ENCODE measurements at places on chromosomes 7 and 10.
A peak's percentile ranks its signal among the peaks of the same experiment; 100 is the strongest.

DNA sequence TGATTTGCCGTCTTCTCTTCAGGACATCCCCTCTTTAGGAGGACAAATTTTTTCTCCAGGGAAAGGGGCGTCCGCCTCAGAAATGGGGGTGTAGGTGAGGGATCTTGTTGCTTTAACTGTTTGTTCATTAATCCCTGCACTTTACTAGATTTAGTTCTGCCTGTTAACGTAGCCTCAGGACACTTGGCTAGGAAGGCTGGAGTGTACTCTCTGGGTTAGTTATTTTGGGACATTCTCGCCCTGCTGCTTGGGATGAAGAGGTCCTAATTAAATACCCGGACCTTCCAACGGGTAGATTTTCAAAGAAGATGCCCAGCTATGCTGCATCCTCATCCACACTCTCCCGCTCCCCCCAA is 552 bp upstream of the ZNF365 start:
- DNase-seq, result no peak

DNA sequence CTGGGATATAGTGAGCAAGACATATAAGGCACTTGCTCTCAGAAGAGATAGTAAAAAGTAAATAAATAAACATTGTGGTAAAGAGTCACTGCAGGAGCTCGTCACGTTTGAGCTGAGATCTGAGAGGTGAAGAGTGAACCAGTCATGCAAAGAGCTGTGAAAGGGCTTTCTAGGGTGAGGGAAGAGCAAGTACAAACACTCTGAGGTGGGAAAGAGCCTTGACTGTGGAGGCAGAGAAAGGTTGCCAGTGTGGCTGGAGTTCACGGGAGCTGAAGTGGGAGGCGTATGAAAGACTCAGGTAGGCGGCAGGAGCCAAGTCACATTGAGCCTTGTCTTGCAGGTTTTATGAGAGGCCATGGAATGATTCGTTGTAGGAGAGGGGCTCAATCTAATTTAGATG is 141.0 kb downstream of the C1GALT1 start:
- DNase-seq, result no peak

- DNase-seq, result no peak
These were observed 14.4 kb downstream of the MARCHF5 start for GRCh38 chr10:92305133-92306072.

DNA sequence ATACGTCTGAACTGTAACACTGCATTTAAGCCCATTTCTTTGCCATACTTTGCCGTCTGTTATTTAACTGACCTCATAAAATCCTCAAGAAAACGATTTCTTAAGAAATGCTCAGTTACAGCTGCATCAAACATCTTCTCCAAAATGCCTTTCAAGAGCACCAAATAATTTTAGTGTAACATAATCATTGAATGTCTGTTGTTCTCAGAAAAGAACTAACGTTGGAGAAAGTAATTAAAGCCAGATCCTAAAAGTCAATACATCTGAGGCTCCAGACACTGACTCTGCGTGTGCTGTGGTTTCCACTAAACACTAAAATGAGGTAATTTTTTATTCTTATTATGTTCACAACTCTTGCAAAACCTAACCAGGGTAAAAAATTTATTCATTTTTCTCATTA is 63.7 kb upstream of the LRRC17 start:
- DNase-seq, result no peak

- no peak for DNase-seq
These were observed 243.7 kb upstream of the BMPER start for GRCh38 chr7:33661430-33662160.

GRCh38 chr7:34747176-34747781 is 89.3 kb downstream of the NPSR1 start:
- no peak for DNase-seq

- no peak for DNase-seq
These were observed 65.6 kb downstream of the HBP1 start for GRCh38 chr7:107234436-107234835.

GRCh38 chr10:69901628-69902505 is 100.2 kb downstream of the COL13A1 start:
- DNase-seq, result no peak

DNA sequence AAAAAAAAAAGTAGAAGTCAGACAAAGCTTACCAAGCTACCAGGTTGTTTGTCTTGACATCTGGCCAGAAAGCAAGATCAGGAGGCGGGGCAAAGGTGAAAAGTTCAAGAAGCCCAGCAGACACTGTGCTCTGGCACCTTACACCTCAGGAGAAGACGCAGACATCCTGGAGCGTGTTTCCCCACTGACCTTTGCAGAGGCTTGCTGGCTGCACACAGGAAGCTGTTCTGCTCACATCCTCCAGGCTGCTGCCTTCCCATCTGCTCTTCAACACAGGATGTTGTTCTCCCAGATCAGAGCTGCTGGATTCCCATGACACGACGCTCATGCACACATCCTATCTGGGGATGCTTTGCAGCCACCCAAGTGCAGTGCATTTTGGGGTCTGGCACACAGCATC is 174.4 kb upstream of the KIAA1217 start:
- DNase-seq, result no peak

GRCh38 chr7:36758879-36759278 is 34.6 kb upstream of the AOAH start:
- no peak for DNase-seq

- no peak for DNase-seq
These were observed 73.1 kb downstream of the MDH2 start for GRCh38 chr7:76121044-76121443.

GRCh38 chr10:21184216-21184615 is 287.1 kb upstream of the NEBL start:
- DNase-seq, result peak; percentile 63

GRCh38 chr10:97210543-97210960 is 24.8 kb upstream of the SLIT1 start:
- peak; percentile 27 for DNase-seq

DNA sequence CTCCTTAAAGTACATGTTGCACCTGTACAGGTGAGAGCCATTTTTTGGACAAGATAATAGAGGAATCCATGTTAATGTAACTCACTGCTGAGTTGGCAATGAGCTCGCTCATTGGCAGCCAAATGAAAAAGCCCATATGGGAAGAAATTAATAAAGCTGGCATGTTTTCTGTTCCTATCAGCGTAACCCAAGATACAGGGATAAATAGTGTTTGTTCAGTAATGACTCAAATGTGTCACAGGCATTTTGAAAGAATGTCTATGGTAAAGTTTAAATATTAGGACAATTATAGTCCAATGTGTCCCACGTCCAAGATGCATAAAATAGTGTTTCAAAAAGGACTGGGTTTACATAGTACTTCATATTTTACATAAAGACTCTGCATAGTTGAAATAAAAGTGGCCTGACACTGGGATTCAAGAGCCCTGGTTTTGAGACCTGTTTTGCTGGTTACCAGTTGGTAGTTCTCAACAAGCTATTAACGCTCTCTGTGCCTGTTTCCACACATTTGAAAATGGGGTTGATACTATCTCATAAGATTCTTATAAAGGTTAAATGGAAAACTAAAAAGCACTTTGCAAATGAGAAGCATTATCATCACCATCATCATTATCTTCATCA is 49.1 kb downstream of the MTURN start:
- DNase-seq, result no peak

- DNase-seq, result no peak
These were observed 6.7 kb downstream of the ANKRD16 start for GRCh38 chr10:5882961-5883360.

GRCh38 chr10:119421891-119422681 is 120.4 kb downstream of the RGS10 start:
- no peak for DNase-seq

DNA sequence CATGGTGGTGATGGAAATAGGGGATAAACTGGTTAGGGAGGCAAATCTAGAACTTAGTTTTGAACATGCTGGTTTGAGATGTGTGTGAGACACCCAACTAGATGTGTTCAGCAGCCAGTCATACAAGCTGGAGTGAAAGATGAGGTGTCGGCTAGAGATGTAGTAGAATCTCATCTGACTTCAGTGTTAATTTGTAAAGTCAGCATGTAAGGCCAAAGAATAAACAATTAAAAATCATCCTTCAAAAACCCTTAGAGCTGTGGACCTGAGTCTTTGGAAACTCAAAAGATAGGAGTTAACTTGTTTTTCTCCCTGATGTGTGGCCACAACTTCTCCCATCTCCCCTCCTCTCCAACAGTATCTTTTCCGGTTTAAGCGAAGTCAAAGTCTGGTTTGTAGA is 22.8 kb upstream of the AGK start:
- DNase-seq, result no peak

DNA sequence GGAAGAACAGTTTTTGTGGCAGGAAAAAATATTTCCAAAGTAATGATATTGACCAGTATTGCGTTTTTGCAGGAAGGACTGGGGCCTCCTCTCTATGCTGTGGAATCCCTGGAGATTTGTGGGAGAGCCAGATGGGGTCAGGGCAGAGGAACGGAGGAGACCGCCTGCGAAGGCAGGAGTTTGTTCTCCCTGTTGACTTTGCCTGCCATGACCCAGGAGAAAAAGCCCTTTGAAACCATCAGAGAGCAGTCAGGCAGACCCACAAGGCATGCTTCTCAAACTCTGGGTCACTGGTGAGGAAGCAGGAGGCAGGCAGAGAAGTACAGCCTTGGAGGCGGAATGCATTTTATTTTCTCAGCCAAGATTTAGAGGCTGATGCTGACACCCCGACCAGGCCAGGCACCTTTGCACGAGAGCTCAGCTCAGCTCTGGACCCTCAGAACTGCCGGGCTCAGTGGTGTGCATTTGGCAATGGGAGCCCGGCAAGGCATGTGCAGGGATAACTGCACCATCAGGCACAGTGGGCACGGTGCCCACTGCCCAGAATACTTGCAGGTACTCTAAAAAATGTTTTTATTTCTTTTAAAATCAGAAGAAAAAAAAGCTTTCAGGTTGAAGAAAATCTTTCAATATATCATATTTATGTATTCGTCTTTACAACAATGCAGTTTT is 410.4 kb downstream of the RPS24 start:
- no peak for DNase-seq

DNA sequence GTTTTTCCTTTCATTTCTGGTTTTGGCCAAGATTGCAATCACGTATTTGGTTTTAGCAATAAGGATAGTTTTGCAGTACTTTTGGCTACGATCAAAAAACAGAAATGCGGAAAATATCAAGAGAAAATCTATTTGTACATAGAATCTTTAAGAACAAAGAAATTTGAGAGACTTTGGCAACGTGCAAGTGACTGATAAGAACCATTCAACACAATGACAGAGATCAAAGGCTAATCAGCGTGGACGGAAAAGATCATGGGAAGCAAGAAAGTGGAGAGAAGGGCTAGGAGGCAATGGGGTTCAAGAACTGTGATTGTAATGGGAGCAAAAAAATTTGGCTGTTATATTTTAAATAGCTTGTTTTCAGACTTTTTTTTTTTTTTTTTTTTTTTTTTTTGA is 16.2 kb upstream of the LRRN3 start:
- DNase-seq, result no peak

GRCh38 chr10:133257489-133258065 is 19.1 kb downstream of the ADAM8 start:
- DNase-seq, result no peak

DNA sequence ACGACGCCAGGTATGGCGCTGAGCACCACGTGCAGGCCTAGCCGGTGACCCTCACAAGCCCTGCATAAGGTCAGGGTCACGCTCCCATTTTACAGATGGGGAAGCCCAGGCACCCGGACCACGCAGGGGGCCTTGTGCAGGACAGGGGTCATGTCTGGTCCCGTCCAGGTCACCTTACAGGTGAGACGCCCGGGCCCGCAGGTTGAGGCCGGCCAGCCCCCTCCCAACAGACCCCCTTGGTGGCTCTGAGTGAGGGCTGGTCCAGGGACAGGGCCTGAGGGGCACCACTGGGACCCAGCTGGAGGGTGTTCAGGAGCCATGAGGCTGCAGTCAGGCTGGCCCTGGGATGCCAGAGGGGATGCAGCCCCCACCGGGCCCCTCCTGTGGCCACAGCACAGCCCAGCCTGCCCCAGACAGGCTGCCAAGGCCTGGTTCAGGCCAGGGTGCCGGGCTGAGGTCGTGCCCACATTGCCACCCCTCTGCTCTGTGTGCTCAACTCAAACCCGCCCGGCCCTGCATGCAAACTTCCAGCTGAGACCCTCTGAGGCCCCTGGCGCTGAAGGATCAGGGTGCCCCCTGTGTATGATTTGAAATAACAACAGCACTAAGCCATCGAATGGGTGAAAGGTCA is 69.0 kb downstream of the PWWP2B start:
- no peak for DNase-seq

- no peak for DNase-seq
These were observed 60.7 kb downstream of the ZMIZ1 start for GRCh38 chr10:79129361-79129997.

DNA sequence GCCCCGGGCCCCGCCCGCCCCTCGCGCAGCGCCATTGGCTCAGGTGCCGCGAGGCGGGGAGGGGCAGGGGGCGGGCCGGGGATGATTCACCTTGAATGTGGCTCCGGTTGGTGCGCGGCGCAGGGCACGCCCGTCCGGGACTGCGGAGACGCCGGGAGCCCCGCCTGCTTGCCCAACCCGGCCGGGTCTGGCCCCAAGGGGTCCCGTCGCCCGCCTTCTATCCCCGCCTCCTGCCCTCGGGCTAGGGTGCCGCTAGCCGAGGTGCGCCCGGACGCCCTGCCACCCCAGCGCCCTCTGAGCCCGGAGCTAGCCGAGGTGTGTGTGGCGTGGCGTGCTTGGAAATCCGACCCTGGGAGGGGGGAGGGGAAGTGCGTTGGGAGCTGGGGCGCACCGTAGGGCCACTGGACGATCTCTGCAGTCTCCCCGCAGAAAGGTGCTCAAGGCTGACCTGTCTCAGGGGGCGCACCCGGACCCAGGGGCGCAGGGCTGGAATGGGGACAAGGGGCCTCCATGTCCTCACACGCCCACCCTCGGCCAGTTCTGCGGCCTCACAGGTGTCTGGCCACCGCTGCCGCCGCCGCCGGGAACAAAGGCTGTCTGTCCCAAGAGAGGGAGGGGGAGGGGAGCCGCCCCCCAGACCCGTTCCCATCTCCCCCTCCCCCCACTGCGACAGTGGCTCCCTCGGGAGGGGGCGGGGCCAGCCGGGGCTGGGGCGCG is 168.9 kb downstream of the NRF1 start:
- DNase-seq, result peak; percentile 77

DNA sequence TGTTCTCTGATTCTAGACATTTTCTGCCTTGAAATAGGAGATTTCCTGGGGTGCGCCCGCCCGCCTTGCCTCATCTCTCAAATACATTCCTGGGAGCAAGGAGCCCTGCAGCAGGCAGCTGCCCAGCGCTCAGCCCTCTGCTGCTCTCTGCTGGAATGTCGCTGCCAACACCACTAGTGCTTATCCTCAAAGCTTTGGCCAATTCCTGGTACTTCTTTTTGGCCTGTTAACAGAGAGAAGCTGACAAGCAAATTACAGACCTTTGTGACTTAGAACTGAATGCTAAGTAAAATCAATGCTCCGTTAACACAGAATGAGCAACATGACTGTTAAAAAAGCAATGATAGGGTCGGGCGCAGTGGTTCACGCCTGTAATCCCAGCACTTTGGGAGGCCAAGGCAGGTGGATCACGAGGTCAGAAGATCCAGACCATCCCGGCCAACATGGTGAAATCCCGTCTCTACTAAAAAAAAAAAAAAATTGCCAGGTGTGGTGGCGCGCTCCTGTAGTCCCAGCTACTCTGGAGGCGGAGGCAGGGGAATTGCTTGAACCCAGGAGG is 41.9 kb upstream of the SYPL1 start:
- DNase-seq, result peak; percentile 48
